ENCODE measurements at places on chromosomes 7 and 10.

DNA sequence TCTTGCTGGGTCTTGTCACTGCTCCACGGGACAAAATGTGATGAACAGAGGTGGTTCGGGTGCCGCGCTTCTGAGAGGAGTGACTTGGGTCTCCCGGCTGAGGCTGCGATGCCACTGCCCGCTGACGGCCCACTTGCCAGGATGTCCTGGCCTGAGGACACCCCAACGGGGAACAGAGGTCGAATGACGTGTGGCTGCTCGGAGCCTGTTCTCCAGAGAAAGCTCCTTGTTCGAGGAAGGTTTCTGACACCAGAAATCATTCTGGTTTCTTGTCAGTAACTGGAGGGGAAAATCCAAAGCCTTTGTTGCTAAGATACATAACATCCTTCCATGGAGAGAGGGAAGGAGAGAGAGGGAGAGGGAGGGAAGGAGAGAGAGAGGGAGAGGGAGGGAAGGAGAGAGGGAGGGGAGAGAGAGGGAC lies 236.4 kb downstream of the WDR37 start:
- DNase-seq, result no peak

DNA sequence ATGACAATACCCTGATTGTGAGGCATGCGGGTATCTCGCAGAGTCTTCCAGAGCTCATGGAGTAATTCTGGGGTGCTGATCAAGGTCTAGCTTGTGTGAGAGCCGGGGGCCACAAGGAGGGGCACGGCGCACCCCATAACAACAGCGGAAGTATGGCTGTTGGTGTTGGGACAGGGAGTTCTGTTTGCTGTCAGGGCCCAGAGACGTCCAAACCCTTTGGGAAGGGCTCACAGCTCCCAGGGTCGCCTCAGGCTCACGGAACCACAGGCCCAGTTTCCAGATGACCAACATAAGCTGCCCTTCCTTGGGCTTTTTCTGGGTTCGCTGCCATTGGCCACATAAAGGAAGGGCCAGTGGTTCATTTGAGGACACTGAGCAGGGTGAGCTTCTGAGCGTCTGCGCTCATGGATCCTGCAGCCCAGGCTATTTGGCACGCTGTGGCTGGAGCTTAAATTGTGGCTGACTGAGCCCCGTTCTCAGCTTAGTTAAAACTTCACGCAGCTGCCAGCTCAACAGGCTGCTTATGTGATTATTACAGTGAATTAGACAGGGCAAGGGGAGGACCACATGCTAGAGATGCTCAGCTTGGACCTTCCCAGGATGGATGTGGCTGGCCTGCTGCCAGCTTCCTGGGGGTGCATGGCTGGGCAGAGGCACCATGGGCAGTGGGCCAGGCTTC lies 92.3 kb downstream of the DNAJB6 start:
- no peak for DNase-seq

DNA sequence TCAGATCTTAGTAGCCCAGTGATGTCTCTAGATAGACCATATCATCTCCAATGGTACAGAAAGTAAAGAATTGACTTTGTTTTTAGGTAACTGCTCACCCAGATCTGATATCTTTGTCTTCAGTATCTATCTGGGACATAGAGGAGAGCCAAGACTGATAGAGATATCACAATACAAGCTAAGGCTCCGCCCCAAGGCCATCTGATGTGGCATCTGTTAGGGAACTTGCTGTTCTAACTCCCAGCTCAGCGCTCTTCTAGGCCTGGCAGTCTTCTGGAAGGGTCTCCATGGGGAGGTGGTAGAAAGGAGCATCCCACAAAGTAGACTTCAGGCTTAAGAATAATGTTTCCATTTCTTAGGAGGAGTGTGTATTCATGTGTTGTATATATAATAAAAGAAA lies 88.4 kb upstream of the SAMD8 start:
- no peak for DNase-seq

DNA sequence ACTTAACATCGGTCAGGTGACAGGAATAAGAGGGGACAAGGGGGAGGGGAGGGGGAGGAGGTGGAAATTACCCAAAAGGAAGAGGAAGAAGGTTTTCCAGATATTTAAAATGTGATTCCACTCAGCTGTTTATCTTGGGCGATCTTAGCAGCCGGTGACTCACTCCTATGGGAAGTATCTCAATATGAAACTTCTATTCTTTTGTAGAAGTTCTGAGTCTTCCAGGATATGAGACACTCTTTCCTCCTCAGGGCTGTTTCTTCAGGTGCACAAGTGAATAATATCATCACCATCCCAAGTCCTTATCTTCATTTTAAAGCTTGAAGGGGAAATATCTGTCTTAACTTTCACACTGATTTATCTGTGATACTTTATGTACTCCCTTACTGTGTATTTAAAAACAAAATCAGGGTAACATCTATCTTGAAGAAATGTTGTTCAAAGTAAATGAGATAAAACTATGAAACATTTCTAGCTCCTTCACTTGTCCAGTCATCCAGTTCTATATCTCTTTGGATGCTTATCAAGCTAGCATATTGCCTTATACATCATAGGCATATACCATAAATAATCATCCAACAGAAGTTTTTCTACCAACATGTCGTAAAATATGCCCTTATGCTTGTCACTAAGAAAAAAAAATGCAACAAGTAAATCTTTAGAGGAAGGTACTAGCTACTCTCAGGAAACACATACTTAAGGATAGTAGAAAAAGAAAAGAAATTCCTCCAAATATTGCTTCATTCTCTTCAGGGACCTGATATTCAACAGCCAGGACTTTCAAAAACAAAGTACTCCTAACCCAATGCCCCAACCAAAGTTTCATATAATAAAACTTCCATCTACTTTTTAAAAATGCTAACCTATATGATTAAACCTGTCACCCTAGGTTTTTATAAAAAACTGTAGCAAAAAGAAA lies 13.7 kb downstream of the DOCK4 start:
- DNase-seq, result no peak

DNA sequence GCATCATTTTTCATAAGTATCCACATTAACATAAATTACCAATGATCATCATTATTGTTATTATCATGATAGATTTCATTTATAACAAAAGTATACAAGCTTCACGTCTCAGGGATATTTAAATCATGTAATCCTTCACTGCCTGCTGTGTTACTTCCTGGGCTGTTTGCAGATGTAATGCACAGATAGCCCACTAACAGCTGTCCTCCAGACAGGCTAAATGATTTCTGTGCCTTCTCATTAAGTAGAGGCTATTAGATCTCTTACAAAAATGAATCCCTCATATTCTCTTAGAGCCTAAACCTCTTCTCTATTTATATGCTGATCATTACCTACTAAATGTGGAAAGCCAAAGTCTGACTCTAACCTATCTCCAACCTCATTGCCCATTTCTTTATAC lies 9.3 kb downstream of the PCLO start:
- no peak for DNase-seq

DNA sequence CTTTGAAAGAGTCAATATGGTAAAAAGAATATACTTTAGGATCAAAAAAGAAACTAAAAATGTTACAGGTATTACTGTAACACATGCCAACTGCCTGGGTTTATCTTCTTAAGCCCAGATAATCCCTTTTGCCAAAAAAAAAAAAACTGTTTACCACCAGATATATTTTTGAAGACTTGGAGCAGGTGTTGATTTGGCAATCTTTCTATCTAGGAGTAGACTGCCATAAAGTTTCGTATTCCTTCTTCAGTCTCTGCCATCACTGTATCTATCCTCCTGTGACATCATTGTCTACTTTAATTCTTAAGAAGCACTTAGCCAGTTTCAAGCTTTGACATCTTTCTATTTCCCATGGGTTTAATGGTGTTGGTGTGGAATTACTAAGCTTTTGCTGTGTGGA lies 161.0 kb downstream of the ST7 start:
- DNase-seq, result no peak

DNA sequence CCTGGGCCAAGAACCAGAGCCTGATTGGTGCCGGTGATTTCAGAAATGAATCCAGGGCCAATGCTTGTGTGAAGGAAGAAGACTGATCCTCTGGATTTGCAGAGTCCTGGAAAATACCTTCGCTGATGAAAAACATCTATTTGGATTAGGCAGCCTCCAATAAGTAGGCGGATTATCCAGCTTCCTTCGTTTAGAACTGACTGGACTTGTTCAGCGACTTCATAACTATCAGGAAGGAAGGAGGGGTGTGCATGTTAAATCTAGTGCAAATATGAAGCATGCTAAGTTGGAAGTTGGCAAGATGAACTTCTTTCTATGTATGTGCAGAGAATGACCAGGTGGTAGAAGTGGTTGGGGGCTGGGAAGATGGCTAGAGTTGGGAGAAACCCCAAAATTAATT lies 41.0 kb downstream of the NKX2-3 start:
- DNase-seq, result no peak

GRCh38 chr10:5281356-5281755 lies 83.4 kb upstream of the UCN3 start:
- no peak for DNase-seq

DNA sequence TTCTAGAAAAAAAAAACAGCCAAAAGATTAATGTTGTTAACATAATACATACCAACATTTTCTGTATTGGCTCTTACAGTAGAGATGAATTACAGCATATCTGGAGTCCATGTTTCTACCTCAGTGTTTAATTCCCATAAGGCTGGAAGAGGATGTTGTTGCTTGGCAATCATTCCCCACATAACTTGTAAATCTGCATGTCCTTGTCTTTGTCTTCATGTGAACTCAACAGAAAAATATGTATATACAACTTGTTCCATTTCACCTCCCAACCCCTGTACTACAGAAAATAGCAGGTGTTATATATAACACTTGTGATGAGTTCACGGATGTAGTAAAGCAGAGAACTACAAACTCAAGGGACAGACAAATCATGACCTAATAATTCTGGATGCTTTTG lies 160.9 kb upstream of the SEMA3C start:
- DNase-seq, result no peak

DNA sequence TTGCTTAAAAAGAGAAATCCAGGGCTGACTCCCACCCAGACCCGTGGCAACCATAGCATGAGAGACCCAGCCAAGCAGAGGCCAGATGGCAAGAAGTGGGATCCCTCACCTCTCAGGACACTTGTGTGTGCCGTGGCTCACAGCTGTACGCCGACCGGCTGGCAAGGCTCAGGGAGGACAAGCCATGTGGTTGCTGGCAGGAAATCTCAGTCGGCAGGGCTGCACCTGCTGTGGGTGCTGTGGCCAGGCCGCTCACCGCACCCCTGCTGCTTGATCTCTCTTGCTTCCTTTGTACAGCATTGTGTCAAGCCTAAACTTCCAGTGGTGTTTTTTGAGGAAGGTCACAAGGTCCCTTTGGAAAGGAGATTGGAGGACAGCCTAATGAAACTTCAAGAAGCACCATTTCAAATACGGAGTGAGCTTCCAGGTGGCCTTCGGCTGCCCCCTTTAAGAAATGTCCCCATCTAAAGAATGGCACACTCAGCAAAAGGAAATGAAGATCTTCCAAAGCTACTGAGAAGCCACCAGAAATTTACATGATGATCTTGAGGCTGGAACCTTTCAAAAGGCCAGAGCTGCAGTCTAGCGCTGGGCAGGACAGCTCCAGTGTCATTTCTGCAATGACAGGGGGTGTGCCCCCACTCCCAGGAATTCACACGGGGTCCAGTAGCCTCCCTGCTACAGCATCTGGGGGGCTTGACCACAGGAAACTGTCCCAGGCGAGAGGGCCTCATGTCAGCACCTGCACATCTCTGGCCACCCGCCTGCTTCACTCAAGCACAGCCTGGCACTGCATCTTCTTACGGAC lies 409.0 kb upstream of the MGMT start:
- DNase-seq, result peak; percentile 50

DNA sequence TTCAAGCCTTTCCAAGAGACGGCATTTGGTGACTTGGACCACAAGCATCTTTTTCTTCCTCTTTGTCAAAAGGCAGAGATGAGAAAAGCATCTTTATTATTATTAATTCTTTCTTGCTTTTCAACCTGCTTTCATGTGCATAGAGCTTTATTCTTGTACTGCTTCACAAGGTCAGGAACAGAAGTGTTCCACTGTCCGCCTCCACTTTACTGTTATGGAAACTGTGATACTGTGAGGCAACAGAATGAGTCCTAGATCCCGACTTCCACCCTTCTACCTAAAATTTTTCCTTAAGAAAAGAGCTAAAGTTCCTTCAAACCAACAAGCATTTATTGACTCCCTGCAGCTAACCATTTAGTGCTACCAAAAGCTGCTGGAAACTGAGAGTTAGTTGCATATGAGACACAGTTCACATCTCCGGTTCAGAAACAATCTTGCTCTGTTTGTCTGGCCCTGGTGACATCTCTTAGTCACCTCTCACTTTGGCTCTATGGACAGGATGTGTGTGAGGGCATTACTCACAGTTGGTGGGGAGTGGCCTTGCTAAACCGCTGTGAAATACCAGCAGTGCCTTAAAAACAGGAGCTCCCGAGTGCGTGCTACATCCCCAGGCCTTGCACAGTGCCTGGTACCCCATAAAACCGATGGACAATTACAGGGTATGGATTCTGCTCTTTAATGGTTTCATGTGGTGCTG lies 77.1 kb upstream of the TRIL start:
- DNase-seq, result peak; percentile 24

GRCh38 chr10:48899781-48900180 lies 39.9 kb downstream of the LRRC18 start:
- DNase-seq, result no peak

DNA sequence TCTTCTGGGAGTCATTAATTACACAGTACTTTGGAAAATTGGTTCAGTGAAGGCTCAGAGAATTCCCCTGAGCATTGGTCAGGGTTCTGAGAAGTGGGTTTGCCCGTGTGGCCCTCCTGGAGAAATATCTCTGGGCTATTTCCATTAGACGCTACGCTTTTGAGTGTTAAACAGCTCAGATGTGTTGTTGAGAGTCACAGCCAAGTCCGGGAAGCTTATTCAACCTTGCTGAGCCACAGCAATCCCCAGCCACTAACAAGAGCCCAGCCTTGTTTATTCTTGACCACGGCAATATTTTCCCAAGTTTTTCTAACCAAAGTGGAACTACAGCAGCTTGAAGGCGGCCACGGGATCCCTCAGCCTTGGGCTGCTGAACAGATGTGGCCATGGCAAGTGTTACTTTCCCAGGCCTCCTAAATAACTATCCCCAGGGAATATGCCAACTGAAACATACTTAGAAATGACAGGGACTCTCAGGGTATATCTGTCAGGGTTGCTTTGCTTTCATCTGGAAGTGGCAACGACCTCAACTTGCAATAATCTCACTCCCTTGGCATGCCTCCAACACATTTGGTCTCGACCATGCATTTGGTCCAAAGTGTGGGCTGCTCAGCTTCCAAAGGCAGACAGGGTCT lies 214.7 kb downstream of the EMX2 start:
- DNase-seq, result no peak

GRCh38 chr7:113996405-113996804 lies 77.6 kb upstream of the PPP1R3A start:
- DNase-seq, result no peak

GRCh38 chr7:80999100-80999499 lies 80.2 kb upstream of the SEMA3C start:
- no peak for DNase-seq

DNA sequence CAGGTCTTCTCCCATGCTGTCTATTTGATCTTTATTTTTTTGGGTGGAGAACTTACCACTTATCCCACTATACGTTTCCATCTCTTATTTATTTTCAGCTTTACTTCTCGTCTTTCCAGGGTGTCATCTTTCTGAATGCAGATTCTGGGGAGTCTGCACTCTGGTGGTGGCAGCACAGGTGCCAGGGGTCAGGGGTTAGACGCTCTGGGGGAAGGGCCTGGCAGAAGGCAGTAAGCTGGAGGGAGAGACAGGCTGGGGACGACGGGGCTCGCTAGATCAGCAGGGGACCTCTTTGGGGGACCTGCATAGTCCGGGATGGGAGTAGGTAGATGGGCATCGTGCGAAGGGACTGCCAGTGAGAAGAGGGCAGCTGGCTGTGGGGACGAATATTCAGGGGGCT lies 22.3 kb downstream of the CHST12 start:
- DNase-seq, result no peak

Data from CD4-positive, alpha-beta T cell treated with Interleukin-10 for 1 hour (primary cell).